ENCODE measurements at places on chromosomes 1 and 21.

DNA sequence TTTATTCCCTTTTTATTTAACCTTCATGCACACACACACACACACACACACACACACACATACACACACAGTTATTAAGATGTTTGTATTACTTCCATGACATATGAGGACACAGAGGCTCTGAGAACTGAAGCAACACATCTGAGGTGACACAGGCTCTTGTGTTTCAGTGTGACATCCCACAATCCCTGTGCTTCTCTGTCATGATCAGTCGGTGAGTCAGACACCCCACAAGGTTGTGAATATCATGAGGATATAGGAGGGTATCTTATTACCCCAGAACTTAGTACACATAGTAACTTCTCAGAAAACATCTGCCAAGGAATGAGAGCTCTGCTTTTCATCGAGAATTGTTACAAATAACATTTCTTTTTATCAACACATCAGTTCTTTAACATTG is 459.3 kb downstream of the PLPP3 start:
- DNase-seq: no peak

GRCh38 chr1:33157131-33157530 is 24.7 kb downstream of the TRIM62 start:
- DNase-seq: no peak

DNA sequence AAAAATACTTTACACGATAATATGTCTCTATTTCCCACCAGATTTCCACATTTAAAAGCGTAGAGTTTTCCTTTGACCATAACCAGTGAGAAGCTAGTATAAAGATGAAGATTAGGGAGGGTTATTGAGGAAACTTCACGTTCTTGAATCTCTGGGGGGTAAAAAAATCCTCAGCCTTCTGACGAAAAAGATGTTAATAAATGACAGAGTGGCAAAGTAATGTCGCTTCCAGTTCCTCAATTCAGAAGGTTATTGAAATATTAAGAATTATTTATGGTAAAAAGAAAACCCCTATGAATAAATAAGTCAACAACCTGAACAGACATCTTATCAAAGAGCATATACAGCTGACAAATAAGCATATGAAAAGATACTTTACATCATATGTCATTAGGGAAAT is 241.0 kb downstream of the GPATCH2 start:
- DNase-seq: no peak

- DNase-seq: no peak
Observed at GRCh38 chr1:172323686-172324085, 96.8 kb upstream of the C1orf105 start.

GRCh38 chr1:226433341-226433720 is 25.4 kb upstream of the PARP1 start:
- DNase-seq: no peak

- no peak for DNase-seq
Observed at GRCh38 chr21:44304011-44304616, 4.3 kb downstream of the PFKL start.

GRCh38 chr1:26907071-26907917 is 6.5 kb downstream of the NR0B2 start:
- DNase-seq: no peak

DNA sequence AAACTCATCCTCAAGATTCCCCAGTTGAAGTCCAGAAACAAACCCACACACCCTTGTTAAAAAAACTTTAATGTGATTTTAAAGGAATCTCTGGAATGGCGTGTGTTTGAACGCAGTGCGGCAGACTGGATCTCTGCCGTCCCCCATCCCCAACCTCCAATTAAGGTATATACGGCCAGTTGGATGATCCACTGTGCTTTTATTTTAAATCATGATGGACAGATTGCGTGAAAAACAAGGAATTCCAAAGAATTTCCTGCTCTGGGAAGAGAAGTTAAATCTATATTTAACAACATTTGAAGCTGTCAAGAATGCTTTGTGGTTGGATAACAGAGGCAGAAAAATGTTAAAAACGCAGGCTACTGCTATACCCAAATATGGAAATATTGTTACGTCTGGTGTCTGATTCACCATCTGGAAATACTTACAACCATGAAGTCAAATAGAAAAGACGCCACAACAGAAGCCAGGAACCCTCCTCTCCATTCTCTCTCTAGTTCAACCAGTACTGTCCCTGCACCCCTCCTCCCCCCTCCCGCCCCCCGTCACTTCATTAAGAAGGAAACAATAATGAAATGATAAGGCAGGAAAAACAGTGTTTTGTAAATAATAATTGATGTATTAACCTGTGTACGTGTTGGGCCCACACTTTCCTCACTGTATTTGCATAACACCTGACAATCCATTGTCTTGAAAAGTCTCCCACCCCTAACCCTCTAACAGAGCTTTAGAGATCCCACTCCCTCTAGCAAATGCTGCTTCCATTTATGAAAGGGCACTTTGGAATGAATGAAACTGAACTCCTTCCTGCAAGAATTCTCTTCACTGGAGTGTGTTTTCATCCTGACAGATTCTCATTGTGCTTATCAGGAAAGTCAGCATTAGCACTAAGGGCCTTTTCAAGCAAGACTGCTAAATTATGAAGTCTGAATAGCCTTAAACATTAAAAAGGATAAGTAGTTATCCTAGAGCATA is 2.0 kb upstream of the CCN1 start:
- no peak for DNase-seq

- no peak for DNase-seq
Observed at GRCh38 chr1:109105881-109106280, 8.0 kb upstream of the ELAPOR1 start.

DNA sequence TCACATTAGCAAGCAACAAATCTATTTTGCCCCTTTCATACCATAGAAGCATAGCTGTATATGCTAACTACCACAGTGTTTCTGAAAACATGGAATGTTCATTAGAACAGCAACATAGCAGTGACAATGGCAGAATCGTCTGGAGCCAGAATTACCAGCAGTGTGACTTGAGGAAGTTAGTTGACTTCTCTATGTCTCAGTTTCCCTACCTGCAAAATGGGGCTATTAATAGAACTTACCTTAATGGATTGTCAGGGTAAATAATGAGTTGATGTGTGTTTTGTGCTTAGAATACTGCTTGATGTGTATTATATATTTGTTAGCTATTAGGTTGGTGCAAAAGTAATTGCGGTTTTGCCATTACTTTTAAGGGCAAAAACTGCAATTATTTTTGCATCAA is 14.8 kb upstream of the GJA9 start:
- no peak for DNase-seq

DNA sequence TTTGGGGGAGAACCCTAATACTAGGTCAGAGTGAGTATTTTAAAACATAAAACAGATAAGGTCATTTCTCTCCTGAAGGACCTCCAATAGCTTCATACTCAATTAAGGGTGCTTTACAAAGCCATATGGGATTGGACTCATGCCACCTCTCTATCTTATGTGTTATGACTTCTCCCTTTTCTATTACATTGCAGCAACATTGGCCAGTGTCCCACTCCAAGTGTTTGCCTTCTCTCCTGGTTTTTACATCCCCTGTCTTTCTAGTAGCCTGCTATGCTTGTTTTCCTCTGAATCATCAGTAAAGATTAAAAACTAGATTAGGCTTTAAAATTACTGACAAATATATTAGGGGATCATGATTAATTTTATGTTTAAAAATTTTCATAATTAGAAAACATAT is 66.6 kb downstream of the SCMH1 start:
- no peak for DNase-seq

DNA sequence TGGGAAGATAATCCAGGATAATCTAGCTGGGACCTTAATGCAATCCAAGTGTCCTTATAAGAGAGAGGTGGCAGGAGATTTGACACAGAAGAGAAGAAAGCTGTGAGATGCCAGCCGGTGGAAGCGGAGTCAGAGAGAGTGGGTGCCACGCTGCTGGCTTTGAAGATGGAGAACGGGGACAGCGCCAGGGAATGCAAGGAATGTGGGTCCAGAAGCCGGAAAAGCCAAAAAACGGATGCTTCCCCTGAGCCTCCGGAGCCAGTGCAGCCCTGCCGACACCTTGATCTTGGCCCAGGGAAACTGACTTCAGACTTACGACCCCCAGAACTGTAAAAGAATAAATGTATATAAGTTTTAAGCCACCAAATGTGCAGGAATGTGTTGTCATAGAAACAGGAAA is 152.6 kb downstream of the ZNF281 start:
- DNase-seq: no peak

DNA sequence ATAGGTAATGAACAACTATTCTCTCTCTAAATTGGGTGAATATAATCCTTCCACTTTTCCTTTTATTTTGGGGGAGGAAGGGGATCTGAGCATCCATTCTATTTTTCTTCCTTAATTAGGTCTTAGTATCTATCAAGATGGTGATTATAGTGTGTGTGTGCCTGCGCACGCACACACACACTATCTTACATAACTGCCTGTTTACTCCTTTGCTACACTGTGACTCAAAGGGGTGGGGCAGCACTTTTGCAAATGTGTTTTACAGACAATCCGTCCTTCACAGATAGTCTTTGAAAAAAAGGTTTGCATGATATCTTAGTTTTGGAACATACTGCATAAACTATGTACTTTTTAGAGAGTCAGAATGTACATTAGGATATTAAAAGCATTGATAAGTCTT is 191.5 kb downstream of the SDCCAG8 start:
- DNase-seq: no peak

DNA sequence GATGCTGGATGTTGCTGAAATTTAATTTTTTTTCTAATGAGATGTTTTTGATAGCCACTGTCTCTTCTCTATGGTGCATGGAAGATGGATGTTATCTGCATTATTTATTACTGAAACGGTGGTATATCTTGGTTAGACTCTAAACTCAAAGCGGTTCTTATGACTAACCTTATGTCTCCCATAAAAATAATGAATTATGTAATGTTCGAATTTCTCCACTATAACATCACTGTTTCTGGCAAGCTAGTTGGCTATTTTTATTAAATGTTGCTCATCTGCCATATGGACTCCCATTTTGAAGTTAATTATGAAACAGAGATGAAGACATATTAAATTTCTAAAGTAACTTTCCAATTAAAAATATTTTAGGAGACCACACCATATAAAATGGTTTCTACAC is 808.6 kb upstream of the ADGRL4 start:
- DNase-seq: no peak

DNA sequence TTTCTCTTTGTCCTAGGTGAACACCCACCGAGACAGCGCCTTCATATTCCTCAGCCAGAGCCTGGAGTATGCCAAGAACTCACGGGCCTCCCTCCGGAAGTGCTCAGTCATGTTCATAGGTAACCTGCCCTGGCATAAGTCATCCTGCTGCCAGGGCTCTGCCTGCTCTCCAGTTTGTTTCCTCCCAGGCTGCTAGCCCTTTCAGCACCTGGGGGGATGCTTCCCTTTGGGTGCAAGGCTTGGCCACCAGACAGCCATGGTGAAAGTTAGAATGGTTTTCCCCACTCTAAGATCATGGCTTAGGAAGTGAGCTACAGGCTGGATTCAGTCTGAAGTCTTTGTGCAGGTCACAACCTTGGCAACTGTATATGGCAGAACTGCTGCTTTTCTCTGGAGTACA is 9.2 kb upstream of the TTC4 start:
- DNase-seq: no peak

DNA sequence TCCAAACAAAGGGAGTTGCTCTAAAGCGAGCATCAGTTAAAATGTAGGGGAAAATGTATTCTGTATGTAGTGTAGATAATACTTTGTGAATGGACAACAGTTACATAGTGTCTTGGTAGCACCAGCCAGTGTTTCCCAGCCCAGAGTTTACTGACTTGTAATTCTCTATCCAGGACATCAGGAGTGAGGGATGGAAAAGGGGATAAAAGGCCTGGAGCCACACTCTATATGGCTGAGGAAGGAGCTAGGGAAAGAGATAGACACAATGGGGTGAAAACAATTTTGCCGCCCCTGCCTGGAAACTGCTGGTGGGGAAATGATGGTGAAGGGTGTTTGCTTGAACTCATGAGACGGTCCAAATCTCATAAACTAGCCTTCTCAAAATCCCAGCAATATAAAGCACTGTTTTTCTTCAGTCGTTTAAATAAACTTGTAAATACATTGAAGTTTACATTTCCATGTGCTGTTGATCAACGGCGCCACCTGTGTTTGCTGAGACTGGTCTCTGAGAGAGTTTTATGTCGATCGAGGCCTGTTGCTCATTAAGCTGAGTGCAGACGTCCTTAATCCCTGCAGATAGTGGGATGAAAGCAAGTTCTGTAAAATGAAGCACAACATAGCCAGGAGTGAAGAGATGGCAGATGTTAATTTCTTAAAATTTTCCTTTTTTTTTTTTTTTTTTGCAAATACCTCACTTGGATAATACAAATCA is 27.9 kb upstream of the AGO1 start:
- no peak for DNase-seq
